ENCODE measurements at places on chromosomes 6 and 20.

DNA sequence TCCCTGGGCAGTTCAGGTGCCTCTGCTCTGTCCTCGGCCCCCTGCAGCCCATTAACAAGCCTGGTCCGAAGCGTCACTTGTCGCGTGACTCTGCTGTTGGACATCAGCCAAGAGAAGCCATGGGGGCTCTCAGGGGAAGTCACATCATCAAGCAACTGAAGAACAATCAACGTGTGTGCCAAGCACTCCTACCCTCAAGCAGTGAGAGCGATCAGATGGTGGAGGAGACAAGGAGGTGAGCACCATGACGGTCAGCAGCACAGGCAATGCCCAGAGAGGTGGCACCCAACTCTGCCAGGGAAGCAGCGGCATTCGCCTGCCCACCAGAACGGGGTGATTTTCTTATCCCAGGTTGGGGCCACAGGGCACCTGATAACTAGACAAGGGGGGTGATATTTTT lies 132.7 kb downstream of the AGPAT4 start:
- no peak for DNase-seq

DNA sequence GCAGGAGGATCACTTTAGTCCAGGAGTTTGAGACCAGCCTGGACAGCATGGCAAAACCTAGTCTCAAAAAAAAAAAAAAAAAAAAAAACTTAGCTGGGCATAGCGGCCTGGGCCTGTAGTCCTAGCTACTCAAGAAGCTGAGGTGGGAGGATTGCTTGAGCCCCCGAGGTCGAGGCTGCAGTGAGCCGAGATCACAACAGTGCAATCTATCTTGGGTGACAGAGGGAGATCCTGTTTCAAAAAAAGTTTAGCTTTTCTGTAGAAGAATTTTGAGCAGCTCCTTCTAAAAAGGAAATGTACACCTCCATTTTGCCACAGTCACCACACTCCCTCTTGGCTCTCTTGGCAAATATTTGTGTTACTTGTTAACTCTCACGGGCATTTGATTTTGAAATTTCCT lies 505.8 kb downstream of the DOK5 start:
- no peak for DNase-seq

DNA sequence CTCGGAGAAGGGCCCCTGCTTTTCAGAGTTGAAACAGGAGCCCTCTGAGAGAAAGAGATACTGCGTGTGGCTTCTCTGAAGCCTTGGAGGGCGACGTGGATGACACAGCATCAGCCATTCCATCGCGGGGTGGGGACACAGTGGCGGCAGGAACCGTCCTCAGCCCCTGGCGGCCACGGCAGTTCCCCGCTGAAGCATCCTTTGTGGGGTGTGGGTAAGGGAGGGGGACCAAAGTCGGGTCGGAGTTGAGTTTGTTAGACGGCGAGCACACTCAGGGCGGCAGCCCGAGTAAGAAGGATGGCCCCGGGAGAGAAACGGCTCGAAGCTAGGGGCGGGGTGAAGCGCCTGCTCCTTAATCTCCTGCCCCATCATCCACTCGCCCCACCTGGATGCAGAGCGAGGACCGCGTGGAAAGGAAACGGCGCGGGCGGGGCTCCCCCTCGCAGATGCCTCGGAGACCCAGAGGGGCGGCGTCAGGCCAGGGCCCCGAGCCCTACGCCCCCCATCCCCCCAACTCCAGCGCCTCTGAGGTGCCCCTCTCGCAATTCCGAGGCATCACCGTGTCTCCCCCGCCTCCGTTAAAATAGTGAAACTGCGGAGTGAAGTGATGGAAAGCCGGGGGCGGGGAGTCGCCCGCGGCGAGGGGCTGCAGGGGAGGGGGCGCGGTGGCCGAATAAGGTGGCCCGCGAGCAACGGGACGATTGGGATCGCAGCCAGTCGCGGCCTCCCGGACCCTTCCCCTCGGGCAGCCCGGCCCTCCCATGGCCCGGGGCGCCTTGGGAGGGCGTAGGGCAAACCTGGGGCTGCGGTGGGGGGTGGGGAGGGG lies 796 bp upstream of the RREB1 start:
- DNase-seq = no peak

DNA sequence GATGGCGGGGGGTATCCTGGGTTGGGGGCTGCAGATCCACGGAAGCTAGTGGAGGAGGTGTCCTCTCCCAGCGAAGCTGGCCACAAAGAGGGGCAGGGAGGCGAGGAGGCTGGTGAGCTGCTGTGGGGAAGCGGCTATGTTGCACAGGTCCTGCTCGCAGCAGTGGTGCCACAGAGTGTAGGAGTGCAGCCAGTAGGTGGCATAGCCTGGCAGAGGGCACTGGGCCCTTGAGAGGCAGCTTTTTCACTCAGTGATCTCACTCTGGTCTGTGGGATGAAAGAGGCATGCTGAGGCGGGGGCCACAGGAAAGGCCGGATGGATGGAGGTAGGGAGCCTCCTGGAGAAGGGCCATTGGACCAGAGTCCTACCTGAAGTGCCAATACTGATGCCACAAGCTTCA lies 2.9 kb upstream of the LY6G6D start:
- no peak for DNase-seq

DNA sequence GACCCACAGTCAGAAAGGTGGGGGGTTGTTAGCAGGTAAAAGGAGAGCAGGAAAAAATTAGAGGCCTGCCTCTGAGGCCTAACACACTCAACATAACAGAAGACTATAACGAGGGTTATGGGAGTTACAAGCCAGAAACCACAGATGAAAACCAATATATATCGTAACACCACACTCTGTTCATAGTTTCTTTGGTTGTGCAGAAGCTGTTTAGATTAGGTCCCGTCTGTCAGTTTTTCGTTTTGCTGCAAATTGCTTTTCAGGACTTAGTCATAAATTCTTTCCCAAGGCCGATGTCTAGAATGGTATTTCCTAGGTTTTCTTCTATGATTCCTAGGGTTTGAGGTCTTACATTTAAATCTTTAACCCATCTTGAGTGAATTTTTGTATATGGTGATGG lies 3.7 kb upstream of the MAP3K5 start:
- no peak for DNase-seq

GRCh38 chr6:165858586-165858985 lies 195.5 kb upstream of the PDE10A start:
- no peak for DNase-seq

GRCh38 chr6:37488476-37488875 lies 11.2 kb downstream of the CCDC167 start:
- DNase-seq = no peak

GRCh38 chr20:41054847-41055230 lies 26.2 kb downstream of the TOP1 start:
- DNase-seq = no peak

DNA sequence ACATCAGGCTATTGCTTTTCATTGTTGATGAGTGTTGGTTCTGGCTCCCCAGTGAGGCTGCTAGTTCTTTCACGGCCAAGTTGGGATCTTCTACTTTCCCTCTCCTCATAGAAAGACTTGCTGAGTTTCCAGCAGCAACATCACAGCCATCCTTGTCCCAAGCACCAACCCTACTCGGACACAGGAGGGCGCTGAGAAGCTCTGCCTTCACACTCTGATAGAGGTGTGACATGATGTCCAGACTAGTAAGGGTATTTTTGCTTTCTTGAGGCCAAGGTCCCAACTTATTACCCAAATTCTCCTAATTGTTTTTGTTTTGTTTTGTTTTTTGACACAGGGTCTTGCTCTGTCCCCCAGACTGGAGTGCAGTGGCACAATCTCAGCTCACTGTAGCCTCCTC lies 3.0 kb upstream of the GCM1 start:
- DNase-seq = no peak

DNA sequence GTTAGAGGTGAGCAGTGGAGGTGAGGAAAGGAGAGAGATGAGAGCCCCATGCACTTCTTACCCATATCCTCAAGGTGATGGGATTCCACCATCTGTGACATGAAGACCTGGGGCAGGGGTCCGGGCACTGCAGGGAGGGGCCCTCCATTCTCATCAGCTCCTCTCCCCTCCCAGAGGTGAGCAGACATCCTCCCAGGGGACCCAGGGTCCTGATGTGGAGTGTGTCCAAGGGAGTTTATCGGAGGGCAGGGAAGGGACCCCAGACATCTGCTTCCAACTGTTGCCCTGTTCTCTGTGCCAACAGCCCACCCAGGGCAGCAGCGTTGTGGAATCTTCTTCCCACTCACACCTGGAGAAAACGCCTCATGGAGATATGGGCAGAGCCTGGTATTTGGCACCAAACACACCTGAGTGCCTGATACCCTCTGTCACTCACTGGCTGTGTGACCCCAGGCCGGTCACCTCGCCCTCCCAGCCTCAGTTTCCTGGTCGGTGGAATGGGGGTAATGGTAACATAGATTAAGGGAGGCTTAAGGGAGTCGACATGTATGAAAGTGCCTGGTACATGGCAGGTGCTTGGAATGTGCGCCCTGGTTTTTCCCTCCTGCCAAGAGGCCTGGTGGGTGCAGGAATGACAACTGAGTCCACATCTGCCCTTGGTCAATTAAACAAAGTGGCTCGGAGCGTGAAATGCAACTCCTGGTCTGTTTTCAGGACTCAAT lies 227.9 kb downstream of the PREX1 start:
- no peak for DNase-seq

DNA sequence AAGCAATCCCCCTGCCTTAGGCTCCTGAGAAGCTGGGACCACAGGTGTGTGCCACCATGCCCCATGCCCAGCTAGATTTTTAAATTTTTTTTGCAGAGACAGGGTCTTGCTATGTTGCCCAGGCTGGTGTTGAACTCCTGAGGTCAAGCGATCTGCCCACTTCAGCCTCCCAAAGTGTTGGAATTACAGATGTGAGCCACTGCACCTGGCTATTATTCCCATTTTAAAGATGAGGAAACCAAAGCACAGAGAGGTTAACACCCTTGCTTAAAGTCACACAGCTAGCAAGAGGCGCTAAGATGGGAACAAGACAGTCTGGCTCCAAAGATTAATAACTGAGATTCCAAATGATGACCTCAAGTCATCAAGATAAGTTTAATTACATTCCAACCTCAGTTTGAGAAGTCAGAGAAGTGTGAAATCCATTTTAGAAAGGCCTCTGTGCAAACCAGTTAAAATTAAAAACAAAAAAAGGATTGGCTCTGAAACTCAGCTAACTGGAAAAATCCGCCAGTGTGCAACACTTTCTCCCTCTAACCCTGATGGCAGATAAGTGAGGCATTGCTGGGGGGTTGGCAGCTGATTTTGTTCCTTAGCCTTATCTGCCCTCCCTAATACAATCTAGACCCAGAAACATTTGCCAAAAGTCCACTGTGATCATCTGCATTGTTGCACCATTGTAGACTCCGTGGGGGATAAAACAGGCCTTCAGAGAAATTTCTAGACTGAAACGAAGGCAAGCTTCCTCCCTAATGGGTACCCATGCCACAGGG lies 55.5 kb downstream of the CPNE5 start:
- DNase-seq = no peak

- no peak for DNase-seq
Observed at GRCh38 chr6:108584323-108584722, 23.6 kb downstream of the FOXO3 start.

GRCh38 chr6:56899311-56899710 lies 55.6 kb upstream of the BEND6 start:
- DNase-seq = no peak

- no peak for DNase-seq
Observed at GRCh38 chr6:142883011-142883410, 62.0 kb downstream of the HIVEP2 start.

GRCh38 chr6:2790588-2791449 lies 25.6 kb downstream of the WRNIP1 start:
- DNase-seq = no peak

Data from stimulated activated CD8-positive, alpha-beta memory T cell treated with anti-CD3 and anti-CD28 coated beads, Interleukin-4, amount 100 ng/mL, for 1 hour (primary cell).